ENCODE measurements at places on chromosomes 2 and 18.

DNA sequence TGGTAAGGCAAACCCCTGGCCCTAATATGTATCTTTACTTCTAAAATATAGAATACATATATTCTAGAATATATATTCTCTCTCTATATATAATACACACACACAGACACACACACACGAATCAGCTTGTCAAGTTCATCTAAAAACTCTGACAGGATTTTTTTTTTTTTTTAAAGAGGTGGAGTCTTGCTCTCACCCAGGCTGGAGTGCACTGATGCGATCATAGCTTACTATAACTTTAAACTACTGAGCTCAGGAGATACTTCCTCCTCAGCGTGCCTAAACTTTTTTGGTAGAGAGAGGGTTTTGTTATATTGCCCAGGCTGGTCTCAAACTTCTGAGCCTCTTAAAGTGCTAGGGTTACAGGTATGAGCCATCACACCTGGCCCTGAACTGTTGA lies 45.2 kb downstream of the DOK1 start:
- DNase-seq = no peak

DNA sequence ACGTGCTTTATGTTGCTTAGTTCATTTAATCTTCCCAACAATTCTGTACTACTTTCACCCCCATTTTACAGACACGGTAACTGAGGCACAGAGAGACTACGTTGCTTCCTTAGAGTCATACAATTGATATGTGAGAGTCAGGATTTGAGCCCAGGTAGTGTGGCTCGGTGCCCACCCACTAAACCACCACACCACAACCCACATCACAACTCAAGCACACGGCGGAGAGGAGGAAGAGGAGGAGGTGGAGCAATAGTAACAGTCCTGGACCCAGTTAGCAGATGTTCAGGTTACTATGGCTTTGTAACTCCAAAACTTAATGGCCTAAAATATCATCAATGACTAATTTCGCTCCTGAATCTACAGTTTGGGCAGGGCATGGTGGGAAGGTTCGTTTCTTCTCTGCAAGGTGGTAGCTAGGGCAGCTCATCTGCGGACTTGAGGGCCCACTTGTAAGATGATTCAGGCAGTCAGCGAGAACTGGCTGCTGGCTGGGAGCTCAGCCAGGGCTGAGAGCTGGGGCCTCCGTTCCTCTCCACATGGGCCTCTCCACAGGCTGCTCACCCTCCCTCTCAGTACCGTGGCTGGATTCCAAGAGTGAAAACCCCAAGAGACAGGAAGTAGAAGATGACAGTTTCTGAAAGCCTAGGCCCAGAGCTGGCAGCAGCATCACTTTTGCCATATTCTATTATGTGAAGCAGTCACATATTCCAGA lies 167.1 kb downstream of the ZFP36L2 start:
- peak; percentile 52 for DNase-seq

- DNase-seq = no peak
Observed at GRCh38 chr2:45821558-45822271, 170.2 kb downstream of the PRKCE start.

- no peak for DNase-seq
Observed at GRCh38 chr2:37020212-37020886, 54.0 kb upstream of the STRN start.

DNA sequence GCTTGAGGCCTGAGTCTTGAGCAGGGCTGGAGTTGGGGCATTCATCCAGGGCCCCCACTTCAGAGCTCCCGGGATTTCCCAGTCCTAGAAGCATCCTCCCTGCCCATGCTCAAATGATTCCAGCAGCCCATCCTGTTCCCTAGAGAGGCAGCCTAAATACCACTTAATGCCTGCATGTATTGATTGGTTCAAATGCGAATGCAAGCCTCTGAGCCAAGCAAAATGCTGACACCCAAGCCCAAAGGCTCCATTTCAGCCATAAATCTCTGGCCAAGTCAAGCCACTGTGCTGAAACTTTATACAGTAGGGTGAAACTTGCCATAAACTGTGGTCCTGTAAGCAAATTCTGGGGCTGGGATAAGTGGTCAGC lies 279.8 kb downstream of the CLIP4 start:
- no peak for DNase-seq

DNA sequence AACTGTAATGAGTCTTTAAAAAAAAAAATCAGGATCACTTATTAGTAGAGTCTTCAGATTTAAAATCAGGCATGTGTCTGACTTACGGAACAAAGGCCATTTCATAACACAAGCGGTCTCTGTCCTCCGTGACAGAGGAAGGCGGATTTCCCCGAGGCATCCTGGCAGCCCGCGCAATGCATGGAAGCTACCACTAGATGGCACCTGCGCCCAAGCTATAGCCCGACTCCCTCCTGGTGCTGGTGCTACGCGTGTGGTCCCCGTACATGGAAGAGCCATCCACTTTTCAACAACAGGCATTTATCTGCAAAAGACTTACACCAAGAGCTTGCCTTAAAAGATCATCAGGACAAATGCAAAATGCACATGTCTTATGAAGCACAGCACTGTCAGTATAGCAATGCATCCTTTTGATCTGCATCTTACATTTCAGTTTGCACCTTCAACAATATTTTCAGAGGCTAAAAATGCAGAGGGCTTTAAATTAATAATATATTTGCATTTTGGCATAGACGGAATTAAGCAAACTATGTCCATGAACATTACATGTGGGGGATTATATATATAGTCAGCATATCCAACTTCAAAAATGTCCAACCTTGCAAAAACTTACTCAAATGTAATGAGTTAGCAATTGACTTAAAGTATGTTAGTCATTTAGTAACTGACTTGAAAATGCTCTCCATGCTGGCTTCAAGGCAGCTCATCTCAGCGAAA lies 96.0 kb downstream of the ZNF516 start:
- peak; percentile 75 for DNase-seq

DNA sequence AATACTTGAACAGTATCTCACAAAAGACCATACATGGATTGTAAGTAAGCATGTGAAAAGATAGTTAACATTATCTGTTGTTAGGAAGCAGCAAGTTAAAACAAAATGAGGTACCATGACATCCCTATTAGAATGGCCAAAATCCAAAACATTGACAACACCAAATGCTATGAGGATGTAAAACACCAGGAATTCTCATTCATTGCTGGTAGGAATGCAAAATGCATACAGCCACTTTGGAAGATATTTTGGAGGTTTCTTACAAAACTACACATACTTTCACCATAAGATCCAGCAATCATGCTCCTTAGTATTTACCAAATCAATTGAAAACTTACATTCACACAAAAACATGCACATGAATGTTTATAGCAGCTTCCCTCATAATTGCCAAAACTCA lies 30.9 kb upstream of the ICOS start:
- DNase-seq = no peak

GRCh38 chr2:152537081-152537651 lies 180.1 kb downstream of the PRPF40A start:
- DNase-seq = no peak

DNA sequence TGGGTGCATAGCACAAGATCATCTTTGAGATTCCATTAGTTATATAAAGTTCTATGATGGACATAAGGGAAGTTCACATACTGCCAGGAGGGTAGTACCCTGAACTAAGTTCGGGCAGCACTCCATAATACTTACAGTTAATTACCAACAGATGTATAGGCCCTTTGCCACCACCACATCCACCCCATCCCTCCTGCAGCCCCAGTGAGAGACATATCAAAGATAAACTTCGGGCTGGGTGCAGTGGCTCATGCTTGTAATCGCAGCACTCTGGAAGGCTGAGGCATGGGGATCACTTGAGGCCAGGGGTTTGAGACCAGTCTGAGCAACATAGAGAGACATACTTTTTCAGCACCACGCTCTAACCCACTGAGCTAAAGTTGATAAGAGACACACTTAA lies 46.4 kb upstream of the NPAS2 start:
- no peak for DNase-seq

GRCh38 chr2:129747500-129748125 lies 231.9 kb upstream of the RAB6C start:
- DNase-seq = no peak

- no peak for DNase-seq
Observed at GRCh38 chr18:572091-572830, 7.9 kb upstream of the CETN1 start.

GRCh38 chr18:59769129-59769865 lies 72.1 kb upstream of the CCBE1 start:
- DNase-seq = no peak

- no peak for DNase-seq
Observed at GRCh38 chr2:209463226-209463625, 39.4 kb downstream of the MAP2 start.

- DNase-seq = no peak
Observed at GRCh38 chr2:216477283-216478035, 21.2 kb upstream of the RPL37A start.

DNA sequence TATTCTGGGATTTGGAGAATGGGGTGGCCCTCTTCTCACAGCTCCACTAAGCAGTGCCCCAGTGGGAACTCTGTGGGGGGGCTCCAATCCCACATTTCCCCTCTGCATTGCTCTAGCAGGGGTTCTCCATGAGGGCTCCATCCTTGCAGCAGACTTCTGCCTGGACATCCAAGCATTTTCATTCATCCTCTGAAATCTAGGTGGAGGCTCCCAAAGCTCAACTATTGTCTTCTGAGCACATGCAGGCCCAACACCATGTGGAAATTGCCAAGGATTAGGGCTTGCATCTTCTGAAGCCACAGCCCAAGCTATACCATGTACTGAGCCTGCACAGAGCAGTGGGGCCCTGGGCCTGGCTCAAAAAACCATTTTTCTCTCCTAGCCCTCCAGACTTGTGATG lies 162.4 kb upstream of the CWC22 start:
- DNase-seq = no peak

- DNase-seq = no peak
Observed at GRCh38 chr2:201520201-201520600, 68.7 kb downstream of the STRADB start.

DNA sequence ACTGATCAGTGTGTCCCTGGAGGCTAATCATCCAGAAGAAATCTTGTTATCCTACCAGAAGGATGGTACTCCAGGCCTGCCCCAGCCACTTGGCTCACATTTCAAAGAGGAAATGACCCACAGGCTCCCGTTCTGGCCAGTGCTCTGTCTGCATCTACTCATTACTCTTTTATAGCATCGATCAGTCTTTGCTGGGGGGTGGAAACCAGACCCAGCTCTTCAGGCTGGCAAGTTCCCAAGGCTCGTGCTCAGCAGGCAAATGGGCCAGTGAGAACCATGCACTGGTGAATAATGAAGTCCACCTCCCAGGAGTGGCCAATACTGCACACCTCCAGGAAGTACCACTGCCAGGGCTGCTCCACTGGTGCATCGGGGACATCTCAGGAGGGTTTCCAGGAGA lies 38.8 kb downstream of the DNER start:
- no peak for DNase-seq

DNA sequence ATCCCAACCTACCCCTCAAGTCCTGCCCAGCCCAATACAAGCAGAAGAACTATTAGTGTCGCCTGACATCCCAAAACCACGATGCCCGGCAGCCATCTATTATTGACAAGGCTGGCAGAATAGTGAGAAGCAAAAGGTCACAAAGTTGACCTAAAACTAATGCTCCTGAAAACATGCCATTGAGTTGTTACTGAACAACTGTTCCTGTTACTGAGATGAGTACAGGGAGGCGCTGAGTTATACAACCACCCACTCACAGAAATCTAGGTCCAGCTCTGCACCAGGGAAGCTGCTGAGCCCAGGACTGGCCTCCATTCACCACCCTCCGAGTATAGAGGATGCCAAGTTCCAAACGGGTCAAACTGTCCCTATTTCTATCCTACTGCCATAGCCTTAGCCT lies 180.0 kb upstream of the ACAA2 start:
- no peak for DNase-seq

DNA sequence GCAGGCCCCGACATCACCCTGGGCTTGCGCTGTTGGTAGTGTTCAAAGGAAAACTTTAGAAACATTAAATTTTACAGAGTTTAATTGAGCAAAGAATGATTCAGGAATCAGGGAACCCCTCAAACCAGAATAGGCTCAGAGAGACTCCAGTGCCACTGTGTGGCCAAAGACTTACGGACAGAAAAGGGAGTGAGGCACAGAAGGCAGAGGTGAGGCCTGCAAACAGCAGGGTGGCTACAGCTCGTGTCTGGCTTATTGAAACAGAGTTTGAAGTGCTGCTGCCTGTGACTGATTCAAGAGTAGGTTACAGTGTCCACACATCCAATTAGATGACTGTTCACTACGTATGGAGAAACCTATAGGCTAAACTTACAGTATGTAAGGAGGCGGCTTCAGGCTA lies 2.4 kb upstream of the CTDP1 start:
- no peak for DNase-seq

DNA sequence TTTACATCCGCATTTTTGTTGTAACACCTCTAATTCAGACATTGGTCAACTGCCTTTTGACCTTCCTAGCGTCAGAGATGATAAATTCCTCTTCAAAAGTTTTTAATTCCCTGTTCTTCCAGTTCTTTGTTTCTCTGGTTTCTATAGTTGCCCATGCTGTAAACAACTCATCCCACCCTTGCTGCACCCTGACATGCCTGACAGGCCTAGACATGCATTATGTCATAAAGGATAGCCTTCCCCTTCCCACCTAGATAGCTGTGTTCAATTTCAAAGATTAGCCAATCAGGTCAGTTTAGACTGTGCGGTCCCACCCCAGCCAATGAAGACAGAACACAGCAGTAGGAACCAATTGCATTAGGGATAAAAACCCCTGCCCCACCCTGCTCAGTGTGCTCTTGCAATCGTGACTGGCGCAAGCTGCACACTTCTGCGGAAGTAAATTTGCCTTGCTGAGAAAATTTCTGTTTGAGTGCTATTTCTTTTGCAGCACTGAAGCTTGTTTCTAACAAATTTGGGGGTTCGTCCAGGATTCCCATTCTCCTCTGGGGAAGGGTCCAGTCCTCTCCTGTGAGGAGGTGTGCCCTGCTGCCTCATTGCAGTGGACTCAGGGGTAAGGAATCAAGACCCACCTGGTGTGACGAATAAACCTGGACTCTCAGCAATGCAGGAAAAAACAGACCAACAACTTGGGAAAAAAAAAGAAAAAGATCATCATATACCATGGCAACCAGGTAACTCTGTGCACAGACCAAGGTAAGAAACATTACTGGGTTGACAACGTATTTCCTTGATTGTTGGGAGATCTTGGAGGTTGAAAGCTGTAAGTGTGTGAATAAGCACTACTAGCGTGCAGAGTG lies 9.1 kb upstream of the SAP130 start:
- DNase-seq = no peak
